ENCODE measurements at places on chromosomes 13 and 19.

GRCh38 chr19:54133312-54133956, 4.1 kb upstream of the CNOT3 start:
- no peak for DNase-seq

DNA sequence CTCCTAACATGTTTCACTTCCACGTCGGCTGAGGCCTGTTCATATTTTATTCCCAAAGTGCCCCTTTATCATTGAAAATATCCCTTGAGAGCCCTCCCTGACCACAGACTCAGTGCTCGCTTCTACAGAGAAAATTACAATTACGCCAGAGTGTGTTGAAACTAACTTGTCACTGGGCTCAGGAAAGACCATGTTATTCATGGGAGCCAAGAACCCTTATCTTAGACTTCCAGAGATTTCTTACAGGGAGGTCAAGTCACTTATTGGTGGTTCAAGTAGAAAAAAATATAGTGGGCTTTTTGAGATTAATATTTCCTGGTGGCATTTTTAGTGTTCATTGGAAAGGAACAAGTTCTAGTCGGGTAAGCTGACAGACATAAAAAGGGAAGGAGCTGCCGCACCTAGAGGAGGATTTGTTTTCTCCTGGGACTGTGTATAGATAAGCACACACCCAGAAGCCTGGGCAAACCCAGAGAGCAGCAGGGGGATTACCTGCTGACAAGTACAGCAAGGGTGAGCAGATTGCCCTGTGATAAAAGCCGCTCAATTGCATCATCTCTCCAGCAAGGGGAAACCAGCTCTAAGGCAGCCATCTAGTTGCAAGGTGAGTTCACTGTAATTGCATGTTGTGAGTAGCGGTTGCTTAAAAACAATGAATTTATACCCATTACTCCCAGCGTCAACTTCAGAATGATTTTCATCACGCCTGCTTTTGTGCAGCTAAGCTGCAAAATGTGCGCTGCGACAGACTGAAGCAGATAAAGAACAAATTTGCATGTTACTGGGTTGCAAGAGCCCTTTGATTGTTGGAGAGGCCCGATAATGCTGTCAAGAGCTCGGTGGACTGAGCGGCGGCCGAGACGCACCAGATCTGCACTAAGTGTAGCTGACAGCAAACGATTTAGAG, 46.2 kb downstream of the DCT start:
- DNase-seq: no peak

DNA sequence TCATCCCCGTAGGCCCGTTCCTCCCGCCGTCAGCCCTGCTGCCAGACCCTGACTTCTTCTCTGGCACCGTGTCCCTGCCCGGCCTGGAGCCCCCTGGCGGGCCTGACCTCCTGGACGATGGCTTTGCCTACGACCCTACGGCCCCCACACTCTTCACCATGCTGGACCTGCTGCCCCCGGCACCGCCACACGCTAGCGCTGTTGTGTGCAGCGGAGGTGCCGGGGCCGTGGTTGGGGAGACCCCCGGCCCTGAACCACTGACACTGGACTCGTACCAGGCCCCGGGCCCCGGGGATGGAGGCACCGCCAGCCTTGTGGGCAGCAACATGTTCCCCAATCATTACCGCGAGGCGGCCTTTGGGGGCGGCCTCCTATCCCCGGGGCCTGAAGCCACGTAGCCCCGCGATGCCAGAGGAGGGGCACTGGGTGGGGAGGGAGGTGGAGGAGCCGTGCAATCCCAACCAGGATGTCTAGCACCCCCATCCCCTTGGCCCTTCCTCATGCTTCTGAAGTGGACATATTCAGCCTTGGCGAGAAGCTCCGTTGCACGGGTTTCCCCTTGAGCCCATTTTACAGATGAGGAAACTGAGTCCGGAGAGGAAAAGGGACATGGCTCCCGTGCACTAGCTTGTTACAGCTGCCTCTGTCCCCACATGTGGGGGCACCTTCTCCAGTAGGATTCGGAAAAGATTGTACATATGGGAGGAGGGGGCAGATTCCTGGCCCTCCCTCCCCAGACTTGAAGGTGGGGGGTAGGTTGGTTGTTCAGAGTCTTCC, 1.3 kb upstream of the CLASRP start:
- DNase-seq: no peak

GRCh38 chr19:18391509-18392075, 5.6 kb downstream of the GDF15 start:
- no peak for DNase-seq
